ENCODE measurements at places on chromosomes 7 and 10.

DNA sequence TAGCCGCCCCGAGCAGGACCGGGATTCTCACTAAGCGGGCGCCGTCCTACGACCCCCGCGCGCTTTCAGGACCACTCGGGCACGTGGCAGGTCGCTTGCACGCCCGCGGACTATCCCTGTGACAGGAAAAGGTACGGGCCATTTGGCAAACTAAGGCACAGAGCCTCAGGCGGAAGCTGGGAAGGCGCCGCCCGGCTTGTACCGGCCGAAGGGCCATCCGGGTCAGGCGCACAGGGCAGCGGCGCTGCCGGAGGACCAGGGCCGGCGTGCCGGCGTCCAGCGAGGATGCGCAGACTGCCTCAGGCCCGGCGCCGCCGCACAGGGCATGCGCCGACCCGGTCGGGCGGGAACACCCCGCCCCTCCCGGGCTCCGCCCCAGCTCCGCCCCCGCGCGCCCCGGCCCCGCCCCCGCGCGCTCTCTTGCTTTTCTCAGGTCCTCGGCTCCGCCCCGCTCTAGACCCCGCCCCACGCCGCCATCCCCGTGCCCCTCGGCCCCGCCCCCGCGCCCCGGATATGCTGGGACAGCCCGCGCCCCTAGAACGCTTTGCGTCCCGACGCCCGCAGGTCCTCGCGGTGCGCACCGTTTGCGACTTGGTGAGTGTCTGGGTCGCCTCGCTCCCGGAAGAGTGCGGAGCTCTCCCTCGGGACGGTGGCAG lies at the start of gene MGMT:
TSS of gene MGMT (plus strand) at position 539 of the 656 bp plus-strand sequence.
- peak; percentile 48 for DNase-seq

GRCh38 chr10:131485732-131486131 lies 174.2 kb upstream of the TCERG1L start:
- no peak for DNase-seq

- peak; percentile 42 for DNase-seq
These were observed 61.6 kb upstream of the BTRC start for GRCh38 chr10:101292194-101293006.

GRCh38 chr7:71484380-71484779 lies 352.4 kb downstream of the GALNT17 start:
- DNase-seq: no peak

- DNase-seq: no peak
These were observed 84.9 kb upstream of the AGK start for GRCh38 chr7:141466151-141466904.

Data from NCI-H187 (cell line).